ENCODE measurements at places on chromosomes 4 and X.

DNA sequence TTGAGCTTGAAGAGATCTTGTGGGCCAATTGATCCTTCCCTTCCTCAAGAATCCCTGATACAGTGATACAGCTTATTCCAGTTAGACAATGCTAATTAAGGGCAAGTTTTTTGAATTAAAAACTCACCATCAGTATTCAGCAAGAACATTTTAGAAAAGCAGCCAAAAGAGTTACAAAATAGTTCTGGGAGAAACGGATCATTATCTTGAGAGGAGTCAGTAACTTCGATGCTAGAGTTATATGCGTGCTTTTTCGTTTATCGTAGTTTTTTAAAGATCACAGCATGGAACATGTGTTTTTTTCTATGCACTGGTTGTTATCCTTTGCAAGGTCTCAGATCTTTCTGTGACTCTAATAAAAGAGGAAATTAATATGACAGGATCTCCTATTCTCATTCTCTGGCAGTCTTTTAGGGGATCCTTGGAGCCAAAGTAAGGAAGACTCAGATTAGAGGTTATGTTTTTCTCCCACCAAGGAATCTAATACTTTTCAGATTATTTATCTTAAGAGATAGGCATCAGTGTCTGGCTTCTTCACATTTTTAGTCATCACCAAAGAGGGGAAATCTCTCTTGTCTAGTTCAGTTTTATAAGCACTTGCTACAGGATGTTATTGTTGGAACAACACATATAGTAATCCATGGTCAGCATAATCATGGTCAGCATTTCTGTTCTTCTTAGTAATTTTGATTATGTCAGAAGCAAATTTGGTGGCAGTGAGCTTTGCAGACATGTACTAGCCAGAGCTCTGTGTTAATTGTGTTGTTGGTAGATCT is 109.7 kb downstream of the PDLIM5 start:
- DNase-seq = no peak

- DNase-seq = peak; percentile 76
Measured at GRCh38 chrX:71622576-71623450, 4.5 kb upstream of the CXCR3 start.

DNA sequence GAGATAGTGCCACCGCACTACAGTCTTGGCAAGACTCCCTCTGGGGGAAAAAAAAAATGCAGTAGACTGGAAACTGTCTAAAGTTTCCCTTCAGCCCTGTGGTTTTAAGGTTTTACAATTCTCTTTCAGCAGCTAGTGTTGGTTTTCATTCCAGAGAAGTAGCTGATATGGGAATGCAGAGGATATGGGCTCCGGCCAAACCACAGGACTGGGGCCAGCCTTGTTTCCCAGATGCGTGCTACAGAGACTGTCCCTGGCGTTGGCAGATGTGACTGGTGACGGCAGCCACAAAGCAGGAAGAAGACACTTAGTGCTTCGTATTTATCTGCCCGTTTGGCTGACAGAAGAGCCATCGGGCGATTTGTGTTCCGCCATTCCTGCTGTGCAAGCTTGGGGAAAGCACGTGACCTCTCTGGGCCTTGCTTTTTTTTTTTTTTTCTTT is 43.2 kb downstream of the ZBTB49 start:
- DNase-seq = no peak

DNA sequence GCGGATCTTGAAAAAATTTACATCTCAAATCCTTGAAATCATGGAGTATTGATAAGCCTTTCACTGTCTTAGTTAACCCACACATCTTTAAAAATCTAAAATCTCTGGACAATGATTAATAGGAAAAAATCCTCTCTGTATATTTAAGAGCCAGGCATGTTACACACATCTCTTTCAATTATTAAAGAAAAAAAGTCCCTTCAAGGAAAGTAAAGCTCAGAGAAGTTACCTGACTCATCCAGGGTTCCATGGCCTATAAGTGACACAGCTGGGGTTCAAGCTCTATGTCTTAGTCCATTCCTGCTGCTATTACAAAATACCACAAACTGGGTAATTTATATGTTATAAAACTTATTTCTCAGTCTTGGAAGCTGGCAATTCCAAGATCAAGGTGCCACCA is 14.2 kb upstream of the FGF16 start:
- no peak for DNase-seq

GRCh38 chrX:3968749-3969148 is 255.3 kb upstream of the PRKX start:
- DNase-seq = no peak

GRCh38 chrX:53122013-53122412 is 28.1 kb downstream of the KANTR start:
- no peak for DNase-seq

DNA sequence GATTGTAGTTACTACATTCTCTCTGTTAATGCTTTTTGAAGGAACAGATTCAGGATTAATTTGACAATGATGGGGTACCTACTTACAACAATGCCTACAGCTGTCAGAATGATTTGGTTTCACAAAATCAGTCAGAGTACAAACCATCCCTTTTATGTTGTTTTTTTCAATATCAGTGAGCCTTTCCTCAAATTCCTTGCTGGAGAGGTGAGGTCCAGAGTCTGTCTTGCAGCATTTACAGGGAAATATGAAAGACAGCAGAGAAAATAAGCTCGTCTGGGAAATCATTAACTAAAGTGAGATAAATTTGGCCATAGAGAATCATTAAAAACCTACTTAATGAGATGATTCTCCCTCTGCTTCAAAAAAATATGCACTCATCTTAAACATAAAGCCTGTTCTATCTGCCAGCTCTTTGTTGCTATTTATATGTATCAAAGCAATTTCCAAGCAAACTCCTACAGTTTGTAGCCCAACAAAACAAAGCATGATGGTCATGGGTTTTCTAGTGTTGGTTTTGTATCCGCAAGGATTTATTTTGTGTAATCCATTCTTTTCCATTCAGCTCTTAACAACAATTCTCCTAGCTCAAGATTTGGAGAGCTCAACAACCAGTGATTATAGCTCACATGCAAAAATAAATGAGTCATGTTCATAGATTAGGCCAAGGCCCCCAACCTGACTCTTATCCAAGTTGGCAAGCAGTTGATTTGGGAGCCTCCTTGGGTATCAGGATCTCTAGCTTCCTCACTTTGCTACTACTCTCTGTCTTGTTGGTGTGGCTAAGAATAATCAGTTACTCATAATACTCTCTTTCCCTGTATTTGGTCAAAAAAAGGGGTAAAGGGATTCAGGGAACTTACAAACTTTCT is 222.6 kb downstream of the ENOX2 start:
- DNase-seq = no peak

DNA sequence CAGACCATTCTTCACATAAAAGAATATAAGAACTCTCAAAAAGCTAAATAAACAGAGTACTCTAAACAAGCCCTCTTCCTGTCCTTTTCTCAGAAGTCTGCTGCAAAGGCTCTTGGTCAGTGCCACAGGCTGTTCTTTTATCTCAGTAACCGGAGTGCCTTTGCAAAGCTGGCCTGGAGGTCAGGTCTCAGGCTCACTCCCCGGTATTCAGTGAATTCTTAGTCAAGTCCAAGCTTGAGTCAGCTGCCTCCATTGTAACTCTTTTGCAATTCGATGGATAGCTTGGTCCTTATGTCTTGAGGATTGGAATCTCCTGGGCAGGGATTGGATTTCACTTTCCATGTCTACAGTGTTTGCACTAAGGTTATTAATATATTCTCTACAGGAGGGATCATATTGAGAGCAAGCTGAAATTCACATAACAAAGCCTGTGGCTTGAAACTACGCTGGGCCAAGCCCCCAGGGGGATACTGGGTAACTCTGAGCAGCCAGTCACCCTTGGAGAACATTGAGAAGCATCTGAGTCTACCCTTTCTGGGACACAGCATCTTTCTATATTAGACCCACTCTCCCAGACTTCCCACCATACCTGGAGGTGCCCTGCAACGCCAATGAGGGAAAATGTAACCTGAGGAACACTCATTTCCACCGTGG is 10.0 kb upstream of the HS6ST2 start:
- DNase-seq = no peak

GRCh38 chr4:148061795-148062194 is 329.9 kb downstream of the ARHGAP10 start:
- no peak for DNase-seq

DNA sequence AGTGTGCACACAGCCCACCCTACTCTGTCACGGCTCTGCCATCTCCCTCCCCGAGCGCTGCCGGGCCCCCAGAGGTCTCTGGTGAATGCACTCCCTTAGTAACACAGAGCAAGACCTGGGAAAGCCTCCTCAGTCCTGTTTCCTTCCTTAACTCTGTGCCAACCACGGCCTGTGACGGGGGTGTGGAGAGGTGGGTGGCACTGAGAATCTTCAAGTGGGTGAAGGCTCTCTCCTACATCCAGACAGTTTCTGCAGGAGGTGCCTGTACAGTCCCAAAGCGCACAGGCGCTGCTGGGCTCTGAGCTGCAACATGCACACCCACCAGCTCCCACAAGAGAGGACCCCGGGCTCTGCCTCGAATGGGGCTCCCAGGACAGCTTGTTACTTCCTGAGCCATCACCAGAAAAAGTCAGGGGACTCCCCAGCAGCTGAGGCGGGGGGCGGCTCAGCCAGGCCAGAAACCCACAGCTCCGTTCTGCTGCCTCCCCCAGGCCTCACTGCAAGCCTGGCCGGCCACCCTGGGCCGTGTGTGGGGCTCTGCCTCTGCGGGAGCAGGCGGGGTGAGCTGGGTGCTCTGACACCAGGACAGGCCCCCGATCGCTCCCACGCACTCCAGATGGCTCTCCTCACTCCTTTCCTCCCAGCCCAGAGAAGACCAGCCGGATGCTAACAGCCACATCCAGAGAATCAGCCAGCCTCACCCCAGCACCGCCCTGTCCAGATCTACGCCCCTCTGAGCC is 29.7 kb downstream of the FAM53A start:
- DNase-seq = no peak

DNA sequence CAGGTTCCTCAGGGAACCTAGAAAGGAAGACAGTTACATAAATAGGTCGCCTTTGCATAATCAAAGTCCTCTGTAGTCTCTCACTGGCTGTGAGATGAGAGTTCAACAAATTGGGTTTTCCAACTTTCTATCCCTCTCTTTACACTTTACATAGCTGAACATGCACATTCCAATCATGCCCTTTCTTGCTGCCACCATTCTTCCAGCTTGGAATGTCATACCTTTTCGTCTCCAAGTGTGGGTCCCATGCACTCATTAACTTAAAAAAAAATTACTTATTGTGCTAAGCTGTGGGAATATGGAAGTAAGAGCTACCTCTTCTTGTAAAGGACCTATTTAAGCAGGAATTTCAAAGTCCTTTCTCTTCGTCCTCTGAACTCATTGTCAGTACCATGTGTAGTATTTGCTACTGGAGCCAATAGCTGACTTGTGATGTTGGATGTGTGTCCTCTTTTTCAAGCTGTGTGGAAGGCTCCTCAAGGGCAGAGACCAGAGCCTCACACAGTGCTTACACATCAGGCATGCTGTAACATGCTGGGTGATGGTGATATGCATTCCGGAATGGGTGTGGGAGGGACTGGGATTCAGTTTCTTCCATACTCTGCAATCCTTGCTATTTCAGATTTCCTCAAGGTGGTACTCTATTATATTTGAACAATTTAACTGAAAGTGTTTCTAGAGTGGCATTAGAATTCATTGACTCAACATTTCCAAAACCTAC is 7.1 kb downstream of the ENOPH1 start:
- DNase-seq = no peak

DNA sequence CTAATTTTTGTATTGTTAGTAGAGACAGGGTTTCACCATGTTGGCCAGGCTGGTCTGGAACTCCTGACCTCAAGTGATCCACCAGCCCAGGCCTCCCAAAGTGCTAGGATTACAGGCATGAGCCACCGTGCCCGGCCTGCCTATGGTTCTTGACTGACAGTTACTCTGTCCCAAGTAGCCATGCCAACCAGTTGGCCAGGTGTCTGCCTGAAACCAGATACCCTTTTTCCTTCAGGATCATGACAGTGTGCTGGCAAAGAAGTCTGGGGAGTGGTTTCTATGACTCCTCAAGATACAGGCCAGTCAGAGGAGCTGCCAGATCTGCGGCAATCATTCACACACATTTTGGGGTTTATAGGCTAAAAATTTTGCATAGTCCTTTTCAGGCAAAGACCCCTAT is 1.7 kb upstream of the LAS1L start:
- DNase-seq = no peak

GRCh38 chr4:111839141-111839540 is 306.1 kb upstream of the FAM241A start:
- DNase-seq = no peak

DNA sequence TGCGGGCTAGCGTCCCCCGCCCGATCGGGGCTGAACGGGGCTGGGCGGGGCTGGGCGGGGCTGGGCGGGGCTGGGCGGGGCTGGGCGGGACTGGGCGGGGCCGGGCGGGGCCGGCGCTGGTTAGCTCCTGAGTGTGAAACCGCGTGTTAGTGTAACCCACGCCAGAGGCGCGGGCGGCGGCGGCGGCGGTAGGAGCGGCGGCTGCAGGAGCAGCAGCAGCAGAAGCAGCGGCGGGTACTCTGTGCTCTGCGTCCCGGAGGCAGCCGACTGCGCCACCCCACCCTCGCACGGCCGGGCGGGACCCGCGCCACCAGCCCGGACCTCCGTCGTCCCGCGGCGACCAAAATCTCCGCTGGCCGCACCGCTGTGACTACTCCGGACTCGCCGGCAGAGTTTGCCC is 128.1 kb downstream of the LAS1L start:
- no peak for DNase-seq

- no peak for DNase-seq
Measured at GRCh38 chr4:66091786-66092185, 421.5 kb upstream of the EPHA5 start.

DNA sequence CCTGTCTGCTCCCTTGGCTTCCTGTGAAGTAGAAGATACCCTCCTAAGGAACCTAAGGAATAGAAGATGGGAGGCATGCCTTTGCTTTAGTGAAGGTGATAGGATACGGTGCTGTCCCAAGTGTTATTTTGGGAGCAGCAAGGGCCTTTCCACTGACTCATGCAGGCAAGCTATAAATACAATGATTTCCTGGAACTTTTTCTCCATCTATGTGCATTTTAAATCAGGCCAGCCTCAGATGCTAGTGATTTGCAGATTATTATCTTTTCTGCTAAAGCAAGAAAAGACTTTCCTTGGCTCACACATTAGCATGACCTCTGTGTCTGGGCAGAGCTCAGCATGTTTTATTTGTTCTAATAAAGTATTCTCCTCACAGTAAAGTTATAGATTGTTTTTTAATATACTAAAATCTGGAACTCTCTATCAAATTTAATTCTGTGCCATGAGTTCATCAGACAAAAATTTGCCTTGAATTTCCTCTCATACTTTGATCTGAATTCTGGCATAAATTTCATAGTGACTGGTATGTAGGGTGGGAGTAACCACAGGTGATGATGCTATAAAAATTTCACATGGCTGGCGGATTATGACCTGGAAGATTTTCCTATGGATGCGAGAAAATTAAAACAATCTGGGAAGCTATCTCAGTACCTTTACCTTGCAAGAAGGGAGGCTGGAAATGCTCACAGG is 131.7 kb downstream of the REPS2 start:
- no peak for DNase-seq

- DNase-seq = no peak
Measured at GRCh38 chr4:108396900-108397497, 223.4 kb upstream of the RPL34 start.

- DNase-seq = no peak
Measured at GRCh38 chr4:147741190-147741788, 9.4 kb downstream of the ARHGAP10 start.

- no peak for DNase-seq
Measured at GRCh38 chr4:168766604-168767316, 243.3 kb downstream of the CBR4 start.

GRCh38 chr4:136484996-136485395 is 1047.3 kb downstream of the PCDH18 start:
- no peak for DNase-seq

- DNase-seq = no peak
Measured at GRCh38 chrX:37347420-37347819, 1.7 kb upstream of the PRRG1 start.

- DNase-seq = no peak
Measured at GRCh38 chr4:186554914-186555827, at the start of gene MTNR1A. Gene MTNR1A, minus strand, starts transcription at chr4:186555567. Its CDS starts 202 bp downstream, at chr4:186555365.
